ENCODE measurements at places on chromosomes 5 and 9.

DNA sequence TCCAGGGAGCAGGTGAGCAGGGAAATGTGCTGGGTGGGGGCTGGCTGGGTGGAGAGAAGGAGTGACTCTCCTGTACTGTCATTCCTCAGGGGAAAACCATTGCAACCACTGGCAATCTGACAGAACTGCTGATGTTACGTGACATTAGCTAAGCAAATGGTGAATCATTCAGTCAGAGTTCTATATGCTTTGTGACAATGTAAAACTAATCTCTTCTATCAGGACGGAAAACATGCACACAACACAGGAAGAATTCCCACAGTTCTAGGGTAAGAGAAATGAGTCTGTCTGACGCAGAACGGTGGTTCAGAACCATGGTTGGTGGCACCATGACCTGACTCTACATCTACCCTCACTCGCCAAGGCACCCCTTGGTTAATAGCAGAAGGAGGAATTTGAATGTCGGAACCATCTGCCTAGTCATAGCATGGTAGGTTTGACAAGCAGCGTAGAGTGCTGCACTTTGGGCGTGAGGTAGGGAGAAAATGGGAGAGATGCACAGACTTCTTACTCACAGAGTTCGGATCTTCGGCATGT is 243.6 kb upstream of the PANK3 start:
- no peak for DNase-seq

GRCh38 chr5:61651195-61651594 is 319.1 kb downstream of the ZSWIM6 start:
- DNase-seq: no peak

DNA sequence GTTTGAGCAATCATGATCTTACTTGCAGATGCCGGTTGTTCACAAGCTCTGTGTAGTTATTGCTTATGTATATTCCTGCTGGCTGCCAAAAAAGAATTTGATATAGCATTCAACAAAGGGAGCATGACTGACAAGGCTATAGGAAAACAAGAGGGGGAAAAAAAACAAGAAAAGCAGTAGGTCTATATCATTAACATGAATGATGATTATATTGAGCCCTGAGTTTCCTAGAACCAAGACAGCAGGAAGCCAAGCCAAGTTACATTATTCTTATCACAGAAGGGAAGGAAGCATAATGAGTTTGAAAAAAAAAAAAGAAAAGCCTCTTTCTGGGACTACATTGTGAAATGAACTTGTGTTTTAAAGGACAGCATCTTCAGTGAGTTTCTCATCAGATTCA is 41.0 kb downstream of the TSTD2 start:
- no peak for DNase-seq

GRCh38 chr9:120587328-120587727 is 7.4 kb upstream of the CDK5RAP2 start:
- no peak for DNase-seq

GRCh38 chr9:100602342-100602801 is 24.5 kb downstream of the CAVIN4 start:
- no peak for DNase-seq

- DNase-seq: no peak
Observed at GRCh38 chr9:27353166-27353473, 56.2 kb upstream of the EQTN start.

GRCh38 chr5:126615286-126615685 is 14.5 kb downstream of the PHAX start:
- no peak for DNase-seq

- no peak for DNase-seq
Observed at GRCh38 chr9:8365466-8366160, 566.0 kb upstream of the DMAC1 start.

GRCh38 chr9:19342947-19343346 is 37.1 kb downstream of the RPS6 start:
- no peak for DNase-seq

DNA sequence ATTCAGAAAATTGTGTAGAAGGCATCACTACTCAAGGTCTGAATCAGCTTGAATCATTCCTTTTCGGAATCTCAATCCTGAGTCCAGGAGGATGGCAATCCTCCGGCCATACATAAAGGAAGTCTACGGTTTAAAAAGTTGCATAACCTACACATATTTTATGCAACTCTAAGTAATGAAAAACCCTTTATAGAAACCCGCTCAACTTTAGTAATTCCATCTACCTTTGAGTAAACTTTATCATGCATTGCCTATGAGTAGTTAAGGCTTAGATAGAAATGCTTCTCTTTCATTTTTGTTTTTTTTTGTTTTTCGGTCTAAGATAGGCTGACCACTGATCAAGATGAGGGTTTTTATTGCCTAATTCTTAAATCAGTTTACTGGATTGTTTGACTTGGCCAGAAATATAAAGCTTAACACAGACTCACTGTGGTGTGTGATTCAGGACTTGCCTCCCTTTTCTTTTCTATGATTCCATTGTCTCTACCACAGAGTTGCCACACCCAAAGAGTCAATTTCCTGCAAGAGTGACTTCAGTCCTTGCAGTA is 85.0 kb downstream of the LURAP1L start:
- DNase-seq: no peak

Data from GF-D8 (cell line).